Heart left ventricle (tissue), 16 donors: ENCODE measurements at places on chromosomes 2 and 18. TPM values are rescaled to one million over a fixed set of nuclear protein-coding genes. Genes with fewer than 3 reads are reported as not detected.

GRCh38 chr2:145185696-145186095 is 665.8 kb upstream of the ZEB2 start:
- DNase-seq: no peak

- DNase-seq: no peak
Measured at GRCh38 chr18:811182-811891, 705 bp downstream of the YES1 start.

AQP12B gene
- not detected for total RNA-seq

KCNJ3 gene
- 0.19 TPM for total RNA-seq

RIT2 gene
- not detected for total RNA-seq

DNA sequence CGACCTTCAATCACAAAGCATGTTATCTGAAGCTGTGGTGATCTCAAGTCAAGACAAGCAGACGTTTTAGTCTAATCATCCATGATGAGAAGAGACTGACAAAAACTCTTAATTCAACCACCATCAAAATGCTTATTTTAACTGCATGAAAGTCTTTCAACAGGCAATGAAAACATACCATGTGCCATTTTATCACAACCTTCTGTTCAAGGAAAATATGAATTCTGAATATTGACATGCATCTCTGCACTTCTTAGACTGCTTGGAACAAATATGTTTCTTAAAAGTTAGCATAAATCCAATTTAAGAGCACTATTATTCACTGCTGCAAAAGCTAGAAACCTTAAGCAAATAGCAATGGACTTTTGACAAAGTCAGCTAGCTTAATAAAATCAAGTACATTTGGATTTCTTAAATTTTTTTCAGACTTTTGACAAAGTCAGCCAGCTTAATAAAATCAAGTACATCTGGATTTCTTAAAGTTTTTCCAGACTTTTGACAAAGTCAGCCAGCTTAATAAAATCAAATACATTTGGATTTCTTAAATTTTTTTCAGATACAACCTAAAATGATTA is 70.9 kb downstream of the OLA1 start:
- DNase-seq: no peak

POTEC gene
- total RNA-seq: not detected

GRCh38 chr2:197079414-197079813 is 152.9 kb upstream of the PGAP1 start:
- no peak for DNase-seq

GRCh38 chr18:2985628-2986027 is 27.3 kb downstream of the LPIN2 start:
- no peak for DNase-seq

GRCh38 chr2:190640117-190640516 is 8.8 kb upstream of the NAB1 start:
- DNase-seq: no peak

GRCh38 chr2:100776445-100776844 is 43.5 kb upstream of the NPAS2 start:
- DNase-seq: no peak

DNA sequence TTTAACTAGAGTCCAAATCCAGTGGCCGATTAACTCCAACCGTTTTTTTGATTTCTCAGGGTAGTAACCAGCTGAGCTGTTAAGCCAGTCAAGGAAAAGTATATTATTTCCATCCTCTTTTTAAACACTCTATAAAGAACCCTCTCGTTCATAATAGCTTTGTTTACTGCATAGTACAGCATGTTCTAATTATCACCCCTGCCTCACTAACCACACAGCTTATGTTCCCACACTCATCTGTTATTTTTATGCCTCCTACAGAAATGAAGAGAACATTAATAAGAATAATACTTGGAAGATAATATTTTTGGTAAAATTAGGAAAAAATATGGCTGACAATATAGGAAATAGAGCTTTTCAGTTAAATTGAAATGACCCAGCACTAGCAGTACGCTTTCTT is 2132.8 kb upstream of the CELF4 start:
- no peak for DNase-seq

DNA sequence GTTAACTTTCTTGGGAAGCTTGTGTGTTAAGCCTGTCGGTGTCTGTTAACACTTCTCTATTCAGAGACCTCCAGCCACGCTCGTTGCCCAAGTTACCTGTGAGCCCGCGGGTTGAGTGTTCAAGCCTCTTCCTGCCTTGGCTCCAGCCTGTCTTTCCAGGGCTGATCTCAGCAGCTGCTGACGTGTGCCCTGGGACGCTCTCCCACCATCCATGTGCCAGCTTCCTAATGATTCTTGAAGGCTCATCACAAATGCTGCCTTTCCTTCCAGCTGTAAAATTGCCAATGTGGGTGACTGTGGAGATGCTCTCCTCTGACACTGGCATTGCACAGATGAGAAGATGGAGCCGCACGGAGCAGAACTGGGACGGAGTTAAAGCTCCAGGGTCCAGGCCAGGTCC is 6.1 kb downstream of the RNF144A start:
- DNase-seq: no peak

DNA sequence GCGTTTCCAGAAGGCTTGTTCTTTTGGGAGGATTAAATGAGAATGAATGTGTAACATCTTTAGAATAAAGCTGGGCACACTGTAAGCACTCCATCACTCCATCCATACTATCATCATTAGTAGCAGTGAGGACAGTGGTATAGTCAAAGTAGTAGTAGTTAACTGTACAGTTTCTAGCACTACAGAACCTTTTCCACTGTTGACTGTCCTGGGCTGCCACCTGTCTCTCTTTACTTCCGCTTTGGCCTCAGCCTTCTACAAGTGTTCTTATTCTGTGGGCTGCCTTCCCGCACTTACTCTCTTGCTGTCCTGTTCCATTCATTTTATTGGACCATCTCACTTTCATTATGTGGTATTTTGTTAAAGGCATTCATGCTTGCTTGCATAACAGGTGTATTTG is 3.3 kb downstream of the SLC9A2 start:
- no peak for DNase-seq

DNA sequence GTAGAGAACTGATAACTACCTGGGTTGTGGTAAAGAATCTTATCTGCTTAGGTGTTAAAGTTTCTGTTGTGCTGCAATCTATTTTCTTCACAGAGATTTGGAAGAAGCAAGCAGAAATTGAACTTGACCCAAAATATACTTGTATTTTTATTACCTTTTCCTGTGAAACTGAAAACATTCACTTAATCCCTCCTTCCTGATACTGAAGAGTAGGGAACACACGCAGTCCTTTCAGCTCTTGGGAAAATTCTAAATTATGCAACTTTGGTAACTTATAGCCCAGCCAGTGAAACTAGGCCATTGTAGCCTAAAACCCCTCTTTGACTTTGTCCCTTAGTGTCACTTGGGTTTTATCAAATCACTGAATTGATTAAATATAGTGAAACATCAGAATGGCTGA is 128.4 kb upstream of the MEIS1 start:
- no peak for DNase-seq

ASAP2 gene
- 16.5 TPM for total RNA-seq

GRCh38 chr18:46642561-46642960 is 14.5 kb downstream of the LOXHD1 start:
- no peak for DNase-seq

MAP3K19 gene
- not detected for total RNA-seq

DNA sequence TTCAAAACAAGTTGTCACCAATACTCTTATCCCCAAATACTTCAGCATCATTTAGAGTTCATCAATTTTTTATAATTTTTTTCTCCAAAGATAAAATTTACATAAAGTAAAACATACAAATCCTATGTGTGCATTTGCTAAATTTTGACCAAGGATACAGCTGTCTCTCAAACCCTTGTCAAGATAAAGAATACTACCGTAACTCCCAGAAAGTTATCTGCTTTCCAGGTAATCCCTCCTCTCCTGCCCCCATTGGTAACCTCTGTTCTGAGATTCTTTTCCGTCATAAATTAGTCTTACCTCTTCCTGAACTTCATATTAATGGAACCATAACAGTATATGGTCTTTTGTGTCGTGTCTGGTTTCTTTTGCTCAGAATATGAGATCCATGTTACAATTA is 49.2 kb downstream of the BCL2L11 start:
- no peak for DNase-seq

DNA sequence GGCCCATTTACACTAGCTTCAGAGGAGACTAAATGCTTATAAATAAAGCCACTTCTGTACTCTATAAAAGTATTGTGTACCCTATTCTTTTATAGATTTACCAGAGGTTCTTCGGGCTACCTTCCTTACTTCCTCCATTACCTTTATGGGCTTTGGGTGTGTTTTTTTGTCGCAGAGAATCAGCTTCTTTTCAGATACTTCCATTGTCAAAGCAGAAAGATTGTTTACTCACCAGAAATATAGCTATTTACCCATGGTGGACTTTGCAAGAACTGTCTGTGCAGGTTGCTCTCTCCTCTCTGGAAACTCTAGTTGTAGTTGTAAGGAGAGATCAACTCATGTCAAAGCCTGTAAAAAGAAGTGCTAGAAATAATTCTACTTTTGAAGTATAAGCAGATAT is 14.8 kb downstream of the CCDC121 start:
- DNase-seq: no peak

DNA sequence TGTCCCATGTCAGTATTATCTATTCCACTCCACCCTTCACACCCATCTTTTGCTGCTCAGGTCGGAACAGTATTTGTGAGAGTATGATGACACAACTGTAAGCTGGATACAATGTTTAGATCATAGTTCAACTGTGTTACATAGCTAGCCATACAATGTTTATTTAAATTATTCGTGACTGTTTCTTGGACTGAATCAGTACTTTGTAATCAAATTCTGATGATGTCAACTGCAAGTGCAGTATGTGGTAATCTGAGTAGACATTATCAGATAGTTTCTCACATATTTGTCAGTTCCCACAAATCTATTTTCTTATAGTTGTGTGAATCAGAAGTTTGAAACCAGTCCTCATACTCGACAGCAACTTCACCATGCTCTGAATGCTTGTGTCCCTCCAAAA is 177.6 kb downstream of the ZNF407 start:
- no peak for DNase-seq

DNA sequence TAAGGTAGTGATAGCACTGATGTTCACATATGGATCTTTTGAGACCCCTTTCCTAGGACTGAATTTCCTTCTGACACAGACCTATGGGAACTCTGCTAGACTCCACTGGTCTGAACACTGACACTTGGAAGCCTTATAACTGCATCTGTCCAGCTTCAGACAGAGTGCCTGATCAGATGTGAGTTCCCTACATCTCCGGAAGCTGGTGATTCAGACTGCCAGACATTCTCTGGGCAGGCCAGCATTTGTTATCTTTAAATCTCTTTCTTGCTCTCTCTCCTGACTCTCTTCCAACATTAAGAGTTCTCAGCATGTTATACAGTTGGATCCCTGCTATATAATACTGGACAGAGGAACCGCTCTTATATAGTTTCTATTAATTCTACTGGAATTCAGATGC is 408.5 kb downstream of the ZEB2 start:
- DNase-seq: no peak

GRCh38 chr2:9737053-9737875 is 106.0 kb upstream of the TAF1B start:
- no peak for DNase-seq

OST4 gene
- 343 TPM for total RNA-seq

DNA sequence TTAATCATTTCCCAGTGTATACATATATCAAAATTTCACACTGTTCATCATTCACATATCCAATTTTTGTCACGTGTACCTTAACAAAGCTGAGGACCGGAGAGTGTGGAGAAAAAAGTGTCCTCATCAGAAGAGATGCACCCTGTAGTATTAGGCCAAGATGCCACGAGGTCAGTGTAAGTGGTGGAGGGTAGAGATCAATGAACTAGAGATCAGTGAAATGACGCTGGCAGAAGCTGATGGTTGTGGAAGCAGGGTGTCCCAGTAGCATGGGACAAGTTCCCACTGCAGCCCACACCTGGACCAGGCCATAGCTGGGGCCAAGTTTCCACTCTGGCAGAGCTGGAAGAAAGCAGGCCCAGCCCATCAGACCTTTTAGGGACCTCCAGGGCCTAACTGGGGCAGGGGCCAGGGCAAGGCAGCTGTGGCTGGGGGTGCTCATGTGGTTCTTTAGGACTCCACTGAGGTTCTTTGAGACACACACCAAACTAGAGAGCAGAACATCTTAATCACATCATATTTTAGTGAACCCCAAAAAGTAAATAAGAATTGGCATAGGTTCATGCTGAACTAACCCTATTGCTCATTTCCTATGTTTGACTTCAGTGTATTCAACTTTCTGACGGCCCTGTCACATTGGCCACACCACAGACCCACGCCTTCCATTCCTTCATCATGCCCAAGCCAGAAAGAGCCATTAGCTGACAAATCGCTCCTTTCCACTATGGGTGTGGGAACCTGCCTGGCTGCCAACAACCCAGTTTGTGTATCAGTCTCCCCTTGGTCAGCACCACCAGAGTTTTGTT is 21.6 kb upstream of the GPR55 start:
- DNase-seq: no peak

CD226 gene
- 0.56 TPM for total RNA-seq

GRCh38 chr2:229873123-229873581 is 48.7 kb downstream of the TRIP12 start:
- DNase-seq: no peak

DNA sequence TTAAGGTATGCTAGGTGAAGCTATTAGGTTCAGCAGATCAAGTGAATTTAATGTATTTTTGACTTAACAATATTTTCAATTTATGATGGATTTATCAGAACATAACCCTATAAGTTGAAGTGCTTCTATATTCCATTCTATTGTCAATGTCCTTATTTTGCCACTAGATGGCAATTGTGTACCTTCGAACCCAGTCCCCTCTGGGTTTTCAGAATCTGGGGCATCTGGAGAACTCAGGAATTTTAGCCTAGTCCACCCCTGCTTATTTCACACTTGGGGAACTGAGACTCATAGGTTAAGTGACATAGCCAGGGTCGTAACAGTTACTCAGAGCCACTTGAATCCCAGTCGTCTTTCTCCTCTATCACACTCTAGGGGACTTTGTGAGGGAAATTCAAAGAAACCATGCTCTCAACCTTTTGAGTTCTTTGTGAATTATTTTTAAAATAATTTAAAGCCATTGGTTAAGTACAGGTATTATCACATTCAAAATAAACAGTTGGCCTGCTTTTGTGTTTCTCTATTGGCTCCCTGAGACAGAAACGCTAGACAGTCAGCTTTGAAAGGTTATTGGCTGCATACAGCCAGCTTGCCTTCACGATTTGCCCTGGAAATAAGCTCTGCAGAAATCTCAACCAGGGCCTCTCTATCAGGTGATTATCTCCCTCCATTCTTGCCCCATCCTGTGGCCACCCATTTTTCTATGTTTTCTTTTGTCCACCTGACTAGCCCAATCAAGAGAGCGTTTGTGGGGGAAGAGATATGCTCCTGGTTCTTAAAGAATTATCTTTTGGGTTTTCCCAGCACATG is 145.0 kb downstream of the TTC27 start:
- no peak for DNase-seq

GRCh38 chr18:46343456-46343855 is 239.3 kb downstream of the HAUS1 start:
- DNase-seq: peak; percentile 45

CYRIA gene
- total RNA-seq: 3.0 TPM
